ENCODE measurements at places on chromosomes 2 and 18.

DNA sequence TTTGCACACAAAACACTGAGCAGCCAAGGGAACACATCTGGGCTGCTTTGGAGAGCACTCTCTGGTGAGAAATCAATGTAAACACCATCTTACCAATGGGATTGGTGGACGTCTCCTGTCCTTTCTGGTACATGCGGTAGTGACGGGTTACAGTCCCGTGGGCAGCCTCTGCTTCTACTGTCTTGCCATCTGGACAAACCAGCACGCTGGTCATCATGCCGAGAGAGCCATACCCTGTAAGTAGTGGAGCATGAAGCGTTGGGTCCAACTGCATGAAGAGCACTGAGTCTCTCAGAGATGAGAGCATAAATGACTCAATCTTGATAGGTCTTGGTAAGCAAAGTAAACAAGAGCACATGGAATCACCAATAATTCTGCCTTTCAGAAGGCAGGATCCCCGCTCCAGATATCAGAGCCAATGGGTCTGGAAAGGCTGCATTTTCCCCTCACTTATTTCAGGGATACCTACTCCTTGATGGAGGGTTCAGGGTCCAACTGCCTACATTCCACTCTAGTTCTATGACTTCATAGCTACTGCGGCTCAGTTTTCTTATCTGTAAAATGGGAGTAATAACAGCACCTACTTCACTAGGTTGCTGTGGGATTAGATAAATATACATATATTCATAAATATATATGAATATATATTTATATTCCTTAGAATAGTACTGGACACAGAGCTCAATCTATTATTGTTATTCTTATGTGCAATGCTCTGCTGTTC lies 14.9 kb downstream of the IDH1 start:
- no peak for DNase-seq

DNA sequence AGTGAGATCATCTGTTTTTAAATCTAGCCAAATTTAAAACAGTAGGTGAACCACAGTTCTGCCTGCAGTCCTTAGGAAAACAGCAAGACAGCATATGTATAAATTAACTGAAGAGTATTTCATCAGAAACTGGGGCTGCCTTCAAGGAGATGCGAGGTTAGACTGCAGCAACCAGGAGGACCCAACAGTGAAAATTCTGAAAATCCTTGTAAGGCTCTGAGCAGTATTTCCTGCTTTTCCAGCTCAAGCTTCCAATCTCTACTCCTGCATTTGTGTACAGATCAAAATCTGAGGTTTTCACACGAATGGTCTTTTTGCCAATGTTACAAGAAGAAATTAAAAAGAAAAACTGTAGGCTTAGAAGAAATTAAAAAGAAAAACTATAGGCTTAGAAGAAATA lies 43.7 kb downstream of the CERKL start:
- no peak for DNase-seq

DNA sequence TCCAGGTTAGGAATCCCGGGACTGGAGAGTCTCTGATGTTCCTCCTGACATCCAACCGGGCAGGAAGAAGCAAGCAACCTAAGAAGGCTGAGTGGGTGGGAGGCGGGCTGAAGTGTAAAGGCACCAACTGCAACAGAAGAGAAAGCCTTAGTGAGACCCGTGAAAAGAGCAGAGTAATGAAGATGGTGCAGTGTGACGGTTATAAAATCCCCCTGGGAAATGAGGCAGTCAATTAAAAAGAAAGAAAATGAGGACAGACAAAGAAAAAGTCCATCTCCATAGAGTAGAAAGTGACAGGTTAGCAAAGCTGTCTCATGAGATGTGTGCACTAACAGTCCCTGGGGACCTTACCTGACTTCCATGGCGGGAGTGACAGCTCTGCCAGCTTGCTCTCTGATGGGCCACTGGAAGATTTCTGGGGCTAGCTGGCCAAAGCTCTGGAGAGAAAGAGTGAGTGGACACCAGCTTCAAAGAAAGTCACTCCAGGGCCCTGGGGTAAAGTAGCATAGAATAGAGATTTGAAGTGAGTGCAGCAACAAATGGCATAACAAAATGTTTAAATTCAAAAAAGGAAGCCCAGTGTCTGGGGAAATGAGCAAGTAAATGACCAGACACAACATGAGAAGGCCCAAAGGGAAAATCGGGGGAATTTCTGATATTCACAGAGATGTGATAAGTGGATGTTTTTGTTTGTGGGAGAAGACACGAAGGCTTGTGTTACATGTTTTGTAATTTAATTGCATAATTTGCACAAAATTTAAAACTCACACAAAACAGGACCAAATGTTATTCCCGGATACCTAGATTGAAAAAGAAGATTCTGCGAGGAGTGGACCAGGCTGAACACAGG lies 44.1 kb upstream of the IGFBP2 start:
- no peak for DNase-seq

DNA sequence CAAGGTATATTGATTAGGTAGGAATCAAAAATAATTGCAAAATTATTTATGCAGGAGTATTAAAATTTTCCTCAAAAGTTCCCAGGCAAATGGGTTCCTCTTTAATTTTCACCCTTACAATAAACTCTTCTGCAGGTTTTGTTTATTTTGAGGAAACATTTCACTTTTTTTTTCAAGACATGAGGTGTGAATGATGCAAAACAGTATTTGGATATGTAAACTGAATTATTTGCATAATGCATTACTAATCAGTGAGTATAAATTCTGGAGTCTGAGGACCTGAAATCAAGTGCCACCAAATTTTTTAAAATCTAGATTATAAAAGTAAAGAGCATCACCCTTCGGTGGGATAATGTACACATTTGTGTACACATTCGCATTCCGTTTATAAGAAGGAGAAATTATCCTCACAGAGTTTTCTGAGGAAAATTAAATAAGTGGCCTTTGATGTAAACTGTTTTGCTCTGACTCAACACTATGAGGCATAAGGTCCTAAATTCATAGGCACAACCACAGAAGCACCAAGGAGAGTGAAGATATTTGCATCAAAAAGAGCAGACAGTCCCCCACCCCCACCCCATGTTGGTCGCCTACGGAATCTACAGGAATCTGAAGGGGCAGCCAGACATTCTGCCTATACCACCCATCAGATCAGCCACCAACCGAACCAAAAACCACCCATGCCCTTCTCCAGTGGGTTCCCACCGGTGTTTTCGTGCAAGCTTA lies 33.1 kb downstream of the BCL11A start:
- no peak for DNase-seq

DNA sequence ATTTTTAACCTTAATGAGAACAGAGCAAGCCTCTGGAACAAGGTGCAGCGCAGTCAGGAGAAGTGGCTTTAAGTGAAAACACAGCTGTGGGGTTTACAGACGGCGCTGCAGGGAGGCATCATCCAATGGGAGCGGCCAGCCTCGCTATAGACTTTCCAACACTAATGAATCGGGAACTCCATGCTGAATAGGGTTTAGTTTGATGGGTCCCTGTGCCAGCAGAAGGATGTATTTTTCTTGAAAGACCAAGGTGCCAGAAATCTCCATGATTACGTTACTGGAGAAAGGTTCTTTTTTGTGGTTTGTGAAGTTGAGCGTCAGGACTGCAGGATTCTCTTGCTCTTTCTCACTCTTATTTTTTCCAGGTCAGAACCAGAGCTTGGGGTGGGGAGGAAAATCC lies 87.9 kb upstream of the ALPP start:
- no peak for DNase-seq

DNA sequence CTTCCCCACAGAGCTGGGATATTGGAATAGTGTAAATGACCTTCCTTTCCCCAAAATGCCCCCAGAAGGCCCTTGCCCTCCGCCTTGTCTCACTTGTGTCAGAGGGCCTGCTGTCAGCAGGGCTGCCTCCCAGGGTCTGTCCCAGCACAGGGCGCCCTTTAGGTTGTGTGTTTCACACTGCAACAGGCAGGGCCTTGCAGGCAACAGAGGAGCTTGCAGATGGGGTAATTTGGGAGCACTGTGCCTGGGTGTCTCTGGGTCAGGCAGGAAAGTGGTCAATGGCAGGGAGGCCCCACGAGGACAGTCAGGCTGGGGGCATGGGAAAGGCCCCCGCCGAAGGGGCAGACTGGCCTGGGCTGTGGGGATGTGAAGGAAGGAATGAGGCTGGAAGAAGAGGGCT lies 130.7 kb downstream of the ASB1 start:
- no peak for DNase-seq

GRCh38 chr2:25492726-25493125 lies 151.0 kb upstream of the DNMT3A start:
- no peak for DNase-seq

DNA sequence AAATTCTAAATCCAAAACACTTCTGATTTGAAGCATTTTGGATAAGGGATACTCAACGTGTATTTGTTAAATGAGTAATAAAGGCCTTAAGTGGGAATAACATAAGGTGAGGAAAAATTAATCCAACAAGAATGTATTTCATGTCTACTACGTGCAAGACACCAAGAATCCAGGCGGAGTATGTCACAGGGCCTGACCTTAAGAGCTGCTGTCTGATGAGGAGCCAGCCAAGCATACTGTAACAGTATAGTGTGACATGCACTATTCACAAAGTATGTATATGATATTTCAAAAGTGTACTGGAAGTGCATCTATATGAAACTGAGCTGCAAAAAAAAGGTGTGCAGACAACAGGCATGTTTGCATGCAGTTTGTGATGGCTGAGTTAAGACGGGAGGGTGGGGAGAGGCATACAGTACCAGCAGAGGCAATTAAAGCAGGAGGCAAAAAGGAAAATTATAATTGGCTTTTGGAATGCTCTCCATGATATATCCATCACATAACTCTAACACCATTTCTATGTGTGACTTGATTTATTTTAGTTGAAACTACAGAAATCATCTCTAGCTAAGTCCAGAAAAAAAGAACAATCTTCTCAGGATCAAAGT lies 18.2 kb downstream of the IWS1 start:
- no peak for DNase-seq
